ENCODE measurements at places on chromosomes 2 and 18. TPM values are rescaled to one million over a fixed set of nuclear protein-coding genes. Genes with fewer than 3 reads are reported as not detected.

GRCh38 chr2:3000968-3001367 lies 376.6 kb downstream of the EIPR1 start:
- no peak for DNase-seq

Gene CHST9
- 0.20 TPM for total RNA-seq

Gene LAMA3
- total RNA-seq = 98.0 TPM

Gene MAP3K19
- not detected for total RNA-seq

Measured in left colon (tissue), 2 donors.